Activated T-cell treated with anti-CD3 and anti-CD28 coated beads for 4 hours (primary cell): ENCODE measurements at places on chromosomes 11 and 22.

GRCh38 chr11:33829430-33830141, 55.3 kb upstream of the FBXO3 start:
- peak; percentile 42 for DNase-seq

DNA sequence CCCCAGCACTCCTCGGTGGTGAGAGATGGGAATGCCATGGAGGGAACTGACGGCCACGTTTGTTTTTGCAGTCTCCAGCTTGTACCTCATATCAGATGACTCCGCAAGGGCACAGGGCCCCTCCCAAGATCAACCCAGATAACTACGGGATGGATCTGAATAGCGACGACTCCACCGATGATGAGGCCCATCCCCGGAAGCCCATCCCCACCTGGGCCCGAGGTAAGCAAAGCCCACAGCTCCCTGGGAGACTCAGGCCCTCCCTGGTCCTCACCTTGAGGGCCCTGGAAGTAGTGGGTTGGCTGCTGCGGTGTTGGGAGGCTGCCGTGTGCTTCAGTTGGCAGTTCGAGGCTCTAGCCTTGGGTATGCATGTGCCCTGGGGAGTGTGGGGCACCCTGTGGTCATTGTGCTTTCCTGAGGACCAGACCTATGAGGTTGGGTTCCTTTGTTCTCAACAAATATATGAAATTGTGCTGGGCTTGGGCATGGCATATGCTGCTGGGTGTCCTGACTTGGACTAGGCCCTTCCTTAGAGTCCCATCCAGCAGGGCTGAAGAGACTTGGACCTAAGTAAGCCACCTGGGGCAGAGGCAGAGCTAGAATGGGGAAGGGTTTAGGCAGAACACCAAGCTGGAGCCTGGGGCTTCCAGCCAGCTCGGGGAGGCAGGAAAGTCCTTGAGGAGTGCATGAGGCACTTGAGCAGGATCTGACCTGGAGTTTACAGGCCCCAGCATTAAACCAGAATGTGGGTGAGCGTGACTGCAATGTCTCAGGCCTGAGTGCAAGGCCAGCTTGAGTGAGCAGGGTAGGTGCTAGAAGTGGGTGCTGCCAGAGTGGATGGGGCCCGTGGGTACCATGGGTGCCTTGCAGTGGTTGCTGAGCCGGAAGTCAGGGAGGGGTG, 26.4 kb downstream of the INCENP start:
- no peak for DNase-seq

DNA sequence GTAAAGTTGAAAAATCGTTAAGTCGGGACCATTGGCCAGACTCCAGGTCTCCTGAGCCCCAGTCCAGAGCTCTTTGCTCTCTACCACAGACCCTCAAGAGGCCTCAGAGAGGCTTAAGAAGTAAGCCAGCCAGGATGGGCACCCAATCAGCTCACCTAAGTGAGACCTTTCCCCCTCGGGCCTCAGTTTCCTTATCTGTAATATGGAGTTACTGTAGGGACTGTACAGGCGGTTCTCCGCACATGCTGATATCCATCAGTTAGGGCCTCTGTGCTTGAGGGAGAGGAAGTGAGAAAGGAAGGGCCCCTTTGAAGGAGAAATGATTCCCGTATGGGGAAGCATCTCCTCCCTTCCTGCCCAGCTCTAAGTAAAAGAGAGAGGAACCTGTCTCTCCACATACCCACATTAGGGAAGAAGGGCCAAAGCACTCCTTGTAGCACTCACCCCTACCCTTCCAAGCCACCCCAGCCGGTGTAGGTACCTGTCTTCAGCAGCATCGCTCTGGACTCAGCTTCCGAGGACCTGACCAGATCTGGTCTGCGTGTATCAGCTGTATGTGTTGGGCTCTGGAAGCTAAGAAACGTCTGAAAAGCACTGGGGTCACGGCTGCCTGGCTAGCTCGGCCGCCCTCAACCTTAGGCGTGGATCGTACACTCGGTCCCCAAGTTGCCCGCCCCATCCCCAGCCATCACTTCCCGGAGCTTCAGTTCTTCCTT, 653 bp downstream of the NAGA start:
- DNase-seq = no peak

DNA sequence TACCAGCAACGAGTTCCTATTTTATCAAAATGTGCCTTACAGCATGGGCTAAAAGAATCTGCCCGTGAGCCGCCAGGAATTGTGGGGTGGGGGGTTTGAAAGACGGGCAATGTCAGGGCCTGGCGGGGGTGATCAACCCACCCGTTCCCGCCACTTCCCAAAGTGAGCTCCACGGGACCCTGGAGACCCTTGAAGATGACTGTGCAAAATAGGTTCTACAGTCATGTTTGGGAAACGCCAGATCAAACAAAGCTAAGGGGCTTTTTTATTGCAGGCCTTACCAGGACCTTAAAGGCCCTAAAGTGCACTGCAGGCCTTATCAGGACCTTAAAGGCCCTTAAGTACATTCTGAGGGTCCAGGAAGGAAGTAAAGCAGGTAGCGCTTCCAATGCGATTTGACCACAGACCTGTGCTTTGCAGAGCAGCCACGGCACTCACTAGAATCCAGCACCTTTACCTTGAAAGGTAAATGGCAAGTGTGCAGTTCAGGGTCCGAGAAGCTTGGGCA, 404.1 kb downstream of the SHANK2 start:
- no peak for DNase-seq

DNA sequence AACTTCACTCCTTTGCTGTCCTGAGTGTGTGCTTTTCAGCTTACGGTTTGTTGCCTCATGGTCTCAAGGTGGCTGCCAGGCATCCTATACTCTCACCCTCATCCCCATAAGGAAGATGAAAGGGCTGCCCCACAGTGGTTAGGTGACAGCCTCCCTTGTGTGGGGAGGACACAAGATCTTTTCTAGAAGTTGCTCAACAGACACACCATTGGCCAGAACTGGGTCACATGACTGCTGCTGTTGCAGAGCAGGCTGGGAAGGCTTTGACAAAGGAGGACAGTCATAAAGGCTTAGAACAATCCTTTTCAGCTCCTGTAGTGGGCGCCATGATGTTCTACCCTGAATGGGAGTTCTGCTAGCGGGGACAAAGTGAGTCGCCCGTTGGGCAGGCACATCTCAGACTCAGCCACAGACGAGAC, 69.7 kb upstream of the RASD2 start:
- DNase-seq = no peak

GRCh38 chr11:45651156-45651555, 14.3 kb downstream of the CHST1 start:
- DNase-seq = no peak

- no peak for DNase-seq
These were observed 393.7 kb downstream of the TMEM135 start for GRCh38 chr11:87431392-87431791.

DNA sequence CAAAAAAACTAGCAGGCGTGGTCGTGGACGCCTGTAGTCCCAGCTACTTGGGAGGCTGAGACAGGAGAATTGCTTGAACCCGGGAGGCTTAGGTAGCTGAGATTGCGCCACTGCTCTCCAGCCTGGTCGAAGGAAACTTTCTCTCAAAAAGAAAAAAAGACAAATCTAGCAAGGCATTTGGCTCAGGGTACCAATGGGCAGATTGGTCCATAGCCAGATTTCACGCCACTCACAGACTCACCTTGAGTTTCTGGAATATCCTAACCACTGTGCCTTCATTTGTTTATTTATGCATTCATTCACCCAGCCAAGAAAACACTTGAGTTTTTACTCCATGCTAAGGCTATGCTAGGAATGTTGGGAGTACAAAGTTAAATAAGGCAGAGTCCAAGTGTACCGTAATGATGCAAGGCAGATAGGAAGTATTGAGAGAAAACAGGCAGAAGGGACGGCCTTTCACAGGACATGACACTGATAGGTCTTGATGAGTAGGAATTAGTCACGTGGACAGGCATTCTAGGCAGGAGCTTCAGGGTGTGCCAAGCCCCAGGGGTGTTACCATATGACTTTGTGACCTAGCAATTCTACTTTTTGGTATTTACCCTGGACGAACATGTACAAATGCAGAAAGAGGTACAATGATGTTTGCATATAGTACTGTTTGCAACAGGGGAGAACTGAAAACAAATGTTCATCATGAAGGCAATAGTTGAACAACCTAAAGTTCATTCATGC, 3.0 kb upstream of the PACSIN3 start:
- no peak for DNase-seq
